Kasumi-1 (cell line): ENCODE measurements at places on chromosomes 7 and 10.

DNA sequence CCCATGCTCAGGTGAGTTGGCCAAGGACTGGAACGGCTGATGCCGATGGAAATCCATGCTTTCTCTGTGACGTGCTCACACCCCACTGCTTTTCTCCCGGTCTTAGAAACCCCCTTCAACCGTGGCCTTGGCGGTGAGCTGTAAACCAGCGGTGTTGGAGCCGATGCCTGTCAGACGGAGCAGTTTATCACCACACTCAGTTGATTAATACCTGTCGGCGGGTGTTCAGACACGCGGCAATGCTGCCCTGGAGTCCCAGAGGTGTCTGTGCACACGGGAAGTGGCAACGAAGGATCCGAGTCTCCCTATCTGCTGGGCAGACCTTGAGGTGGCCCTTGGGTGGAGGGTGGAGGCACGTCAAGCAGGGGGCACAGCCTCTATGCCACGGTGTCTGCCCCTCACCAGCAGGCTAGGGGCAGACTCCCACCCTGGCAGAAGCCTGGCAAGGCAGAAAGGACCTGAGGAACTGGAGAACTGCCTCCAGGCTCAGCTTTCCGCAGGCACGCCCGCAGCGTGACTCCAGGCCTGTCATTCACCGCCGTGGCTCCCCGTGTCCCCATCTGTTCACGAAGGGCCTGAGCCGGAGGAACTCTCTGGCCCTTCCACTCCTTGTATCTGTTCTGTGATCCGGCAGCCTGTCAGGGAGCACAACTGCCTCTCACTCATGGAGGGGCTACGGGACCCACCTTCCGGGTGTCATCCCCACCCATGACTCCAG, 34.6 kb upstream of the MNX1 start:
- no peak for DNase-seq

DNA sequence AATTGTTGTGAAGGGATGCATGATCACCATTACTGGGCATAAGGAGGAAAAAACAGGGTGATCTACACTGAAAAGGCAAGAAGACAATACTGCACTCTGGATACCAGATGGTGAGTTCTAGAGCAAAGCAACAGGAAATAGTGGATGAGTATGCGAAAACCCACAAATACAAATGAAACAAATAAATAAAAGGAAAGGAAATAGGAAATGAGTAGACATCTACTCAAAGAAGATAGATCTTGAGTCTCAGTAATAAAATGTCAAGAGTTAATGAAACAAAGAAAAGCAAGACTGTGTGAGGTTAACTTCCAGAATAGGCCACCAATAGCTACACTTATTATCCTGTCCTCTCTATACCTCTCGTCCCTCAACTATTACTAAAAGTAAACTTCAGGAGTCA, 11.7 kb downstream of the ORC5 start:
- DNase-seq = no peak

GRCh38 chr10:8615118-8615517, 560.6 kb downstream of the GATA3 start:
- DNase-seq = no peak

GRCh38 chr7:95904099-95904498, 131.7 kb downstream of the DYNC1I1 start:
- DNase-seq = no peak

DNA sequence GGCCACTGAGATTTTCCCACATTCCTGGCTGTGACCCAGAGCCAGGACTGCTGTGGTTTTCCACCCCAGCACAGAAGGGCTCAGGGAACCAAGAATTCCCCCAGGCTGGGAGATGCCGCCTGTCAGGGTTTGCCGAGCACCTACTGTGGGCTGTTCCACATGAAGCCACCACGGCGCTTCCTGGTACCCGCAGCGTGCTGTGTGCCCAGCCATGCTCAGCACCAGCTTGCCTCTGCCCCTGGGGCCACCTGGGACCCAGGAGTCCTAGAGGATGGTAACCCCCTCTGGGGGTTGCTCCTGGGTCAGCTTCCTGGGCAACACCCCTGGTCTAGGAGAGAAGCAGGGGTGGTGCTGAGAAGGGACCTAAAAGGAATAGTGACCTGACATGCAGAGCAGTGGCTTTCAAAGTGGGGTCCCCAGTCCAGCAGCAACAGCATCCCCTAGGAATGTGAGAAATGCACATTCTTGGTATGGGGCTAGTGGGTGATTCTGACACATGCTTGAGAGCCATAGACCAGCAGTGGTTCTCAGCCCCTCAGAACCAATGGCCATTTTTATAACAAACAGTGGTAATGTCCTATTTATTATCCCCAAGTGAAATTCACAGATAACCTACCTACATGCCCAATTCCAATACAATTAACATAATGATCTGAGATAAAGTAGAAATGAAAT, 53.4 kb downstream of the TSPAN15 start:
- DNase-seq = no peak

- no peak for DNase-seq
Observed at GRCh38 chr10:32229170-32229569, 117.8 kb downstream of the EPC1 start.

DNA sequence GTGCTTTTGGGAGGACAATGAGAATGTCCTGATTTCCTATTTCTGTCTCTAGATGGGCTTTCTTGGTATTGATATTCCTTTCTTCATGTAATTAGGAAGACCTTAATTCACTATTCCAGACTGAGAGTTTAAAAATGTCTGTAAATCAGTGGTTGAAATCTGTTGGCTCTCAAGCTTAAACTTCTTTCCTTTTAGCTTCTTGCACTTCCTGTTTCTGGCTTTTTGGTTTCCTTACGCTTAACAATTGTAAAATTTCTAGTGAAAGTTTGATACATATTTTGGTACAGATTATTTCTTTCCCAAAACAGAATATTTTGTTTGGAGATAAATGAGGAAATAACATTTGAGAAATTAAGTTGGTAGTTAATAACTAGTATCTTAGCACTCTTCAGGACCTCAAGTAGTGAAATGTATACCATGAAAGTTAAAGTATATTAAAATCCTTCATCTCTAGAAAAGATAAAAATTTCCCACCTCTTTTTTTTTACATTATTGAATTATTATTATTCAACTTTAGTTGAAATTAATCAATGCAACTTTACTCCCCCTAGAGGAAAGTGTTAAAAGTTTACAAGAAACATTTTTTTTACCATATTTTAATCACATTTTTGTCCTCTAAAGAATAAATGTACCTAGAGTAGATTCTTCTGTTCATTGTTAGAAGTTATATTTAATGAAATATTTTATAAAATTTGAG, 137.2 kb downstream of the PHTF2 start:
- DNase-seq = peak; percentile 36

DNA sequence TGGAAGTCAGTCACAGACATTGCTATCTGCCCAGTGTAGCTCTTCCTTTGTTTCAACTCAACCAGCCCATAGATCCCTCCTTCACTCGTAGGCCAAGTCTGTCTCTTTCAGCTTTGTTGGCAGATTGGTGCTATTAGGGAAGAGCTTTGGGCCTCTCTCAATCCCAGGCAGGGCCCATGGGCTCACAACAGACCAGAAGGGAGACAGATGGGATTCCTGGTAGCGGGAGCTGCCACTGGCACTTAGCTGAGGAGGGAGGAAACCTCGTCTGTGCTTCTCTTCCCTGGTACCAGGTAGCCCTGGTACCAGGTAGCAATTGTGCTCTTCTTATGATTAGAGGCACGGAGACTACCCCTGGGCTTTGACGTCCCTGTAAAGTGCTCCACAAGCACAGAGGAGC, 592.0 kb downstream of the TYW1 start:
- DNase-seq = no peak

GRCh38 chr10:107733328-107734130, 569.0 kb upstream of the SORCS1 start:
- DNase-seq = no peak

DNA sequence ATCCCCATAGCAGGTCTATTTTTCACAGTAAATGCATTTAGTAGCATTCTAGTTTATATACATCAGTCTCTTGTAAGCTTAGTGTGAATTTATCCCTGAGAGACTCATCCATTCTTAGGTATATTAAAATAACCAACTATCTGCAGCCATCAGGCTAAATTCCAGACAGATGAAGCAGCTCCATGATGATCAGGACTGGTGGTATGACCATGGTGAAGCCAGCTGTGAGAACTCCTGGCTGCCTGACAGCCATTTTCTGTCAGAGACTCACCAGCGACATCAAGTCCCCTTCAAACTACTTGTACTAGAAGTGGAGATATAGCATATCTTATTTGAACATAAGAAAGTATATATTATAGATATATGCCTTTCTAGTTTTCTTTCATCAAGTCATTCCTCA, 70.3 kb upstream of the GSDME start:
- no peak for DNase-seq

GRCh38 chr7:83457022-83457892, 191.7 kb downstream of the SEMA3E start:
- DNase-seq = no peak

DNA sequence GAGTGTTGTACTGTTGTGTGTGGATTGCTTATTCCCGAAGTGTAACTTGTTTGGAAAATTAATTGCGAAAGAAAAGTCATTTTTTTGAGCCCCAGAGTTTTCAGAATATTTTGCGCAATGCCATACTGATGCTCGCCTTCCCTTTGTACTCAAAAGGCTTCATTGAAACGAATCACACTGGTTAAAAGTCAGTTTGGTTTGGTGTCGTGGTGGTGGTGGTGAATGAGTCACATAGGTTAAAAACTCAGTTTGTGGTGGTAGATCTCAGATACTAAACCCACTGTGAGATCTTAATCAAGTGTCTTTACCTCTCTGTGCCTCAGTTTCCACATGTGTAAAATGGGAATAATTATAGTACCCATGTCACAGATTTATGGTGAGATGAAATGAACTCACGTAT, 61.1 kb upstream of the IL6 start:
- DNase-seq = no peak

- no peak for DNase-seq
Observed at GRCh38 chr10:16732376-16732775, 84.8 kb downstream of the RSU1 start.

- DNase-seq = no peak
Observed at GRCh38 chr7:33674804-33675411, 230.4 kb upstream of the BMPER start.

GRCh38 chr7:158416283-158416933, 171.2 kb downstream of the PTPRN2 start:
- no peak for DNase-seq

DNA sequence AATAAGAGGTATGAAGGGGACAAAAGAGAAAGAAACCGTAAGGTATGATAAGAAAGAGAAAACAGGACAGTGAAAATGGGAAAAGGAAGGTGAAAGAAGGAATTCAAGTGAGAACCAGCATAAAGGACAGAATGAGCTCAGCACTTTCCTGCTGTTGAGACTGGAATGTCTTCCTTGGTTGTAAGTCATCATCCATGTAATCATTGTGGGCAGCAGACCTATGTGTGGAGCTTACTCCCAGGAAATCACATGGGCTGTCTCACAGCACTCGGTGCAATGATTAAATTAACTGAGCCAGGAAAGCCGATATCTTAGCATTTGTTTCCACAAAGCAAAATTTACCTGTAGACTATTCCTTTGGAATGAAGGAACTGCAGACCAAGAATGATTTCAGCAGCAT, 118.1 kb downstream of the PRKCQ start:
- no peak for DNase-seq

DNA sequence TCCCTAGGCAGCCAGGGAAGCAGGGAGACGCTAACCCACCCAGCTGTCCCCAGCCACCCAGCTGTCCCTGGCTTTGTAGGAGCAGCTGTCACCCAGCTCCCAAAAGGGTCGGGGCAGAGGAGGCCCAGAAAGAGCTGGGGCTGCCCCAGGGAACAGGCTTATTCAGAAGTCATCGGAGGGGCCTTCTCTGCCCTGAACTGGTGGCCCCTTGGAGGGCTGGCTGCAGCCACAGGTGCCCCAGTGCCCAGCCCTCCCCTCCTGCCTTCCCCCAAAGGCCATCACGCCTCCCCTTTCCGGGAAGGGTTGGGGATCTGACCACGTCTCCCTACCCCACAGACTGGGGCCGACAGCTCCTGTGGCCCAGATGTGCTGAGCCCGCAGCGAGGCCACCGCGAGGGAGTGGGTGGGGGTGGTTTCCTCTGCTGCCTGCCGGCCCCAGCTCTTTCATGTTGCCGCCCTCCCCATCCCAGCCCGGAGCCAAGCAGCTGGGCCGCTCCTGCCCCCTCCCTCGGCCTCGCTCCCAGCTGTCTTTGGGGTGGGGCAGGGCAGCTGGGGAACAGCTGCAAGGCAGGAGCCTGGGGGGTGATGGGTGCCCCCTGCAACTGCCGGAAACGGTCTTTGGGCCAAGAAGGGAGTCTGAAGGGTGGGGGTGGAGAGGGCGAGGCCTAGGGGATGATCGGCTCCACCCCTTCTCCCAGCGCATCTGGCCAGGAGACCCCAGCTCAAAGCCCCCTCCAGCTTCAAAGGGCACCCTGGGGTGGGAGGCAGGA, 16.8 kb downstream of the TRIM8 start:
- DNase-seq = peak; percentile 70

DNA sequence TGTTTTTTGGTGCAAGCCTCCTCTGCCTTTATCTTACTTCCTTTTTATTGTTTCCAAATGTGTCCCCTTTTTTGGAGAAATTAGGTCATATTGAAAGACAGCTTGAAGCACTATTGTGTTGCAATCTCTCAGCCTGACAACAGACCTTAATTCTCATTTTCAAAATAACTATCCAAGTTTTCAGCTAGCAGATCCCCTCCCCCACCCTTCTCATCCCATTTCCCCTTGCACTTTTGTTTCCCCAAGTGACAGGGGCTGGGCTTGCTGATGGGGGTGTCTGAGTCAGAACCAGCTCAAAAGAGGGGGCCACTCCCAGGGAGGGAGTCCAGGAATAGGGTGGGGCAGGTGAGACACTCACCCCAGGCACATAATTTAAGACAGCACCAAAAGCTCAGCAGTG, 75.3 kb downstream of the MKI67 start:
- DNase-seq = peak; percentile 66

DNA sequence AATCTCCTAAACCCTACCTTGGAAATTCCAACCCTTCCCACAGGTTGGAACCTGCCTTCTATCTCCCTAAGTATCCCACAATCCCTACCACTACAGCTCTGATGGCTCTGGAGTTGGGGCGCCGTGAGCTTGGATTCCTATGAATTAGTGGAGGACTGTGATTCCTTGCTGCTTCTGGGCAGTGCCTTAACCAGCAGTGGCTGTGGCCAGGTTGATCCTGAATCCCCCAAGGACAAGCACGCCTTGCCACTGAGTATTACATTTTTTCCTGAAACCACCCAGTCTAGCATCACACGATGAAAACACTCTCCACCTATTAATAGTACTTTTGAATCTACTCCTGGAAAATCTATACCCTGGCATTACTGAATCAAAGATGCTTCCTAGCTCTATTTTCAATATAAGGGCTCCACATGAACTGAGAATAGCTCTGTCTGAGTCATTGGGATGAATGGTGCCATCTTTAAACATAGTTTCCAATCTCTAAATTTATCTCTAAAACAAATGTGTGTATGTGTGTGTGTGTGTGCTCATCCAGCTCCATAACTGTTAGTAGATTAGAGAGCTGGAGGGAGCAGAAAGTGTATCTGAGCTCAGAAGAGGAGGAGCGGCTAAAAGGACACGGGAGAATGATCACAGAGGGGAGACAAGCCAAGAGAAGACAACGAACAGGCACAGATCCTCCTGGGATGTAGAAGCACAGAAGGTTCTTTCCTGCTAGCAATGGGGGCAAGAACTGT, 11.9 kb upstream of the INPP5F start:
- DNase-seq = no peak

GRCh38 chr10:55979203-55979602, 381.9 kb downstream of the ZWINT start:
- no peak for DNase-seq
